Hematopoietic multipotent progenitor cell treated with erythropoietin and hydrocortisone succinate and interleukin-3 and kit ligand, for 17 days (in vitro differentiated cells): ENCODE measurements at places on chromosomes 2 and 18.

DNA sequence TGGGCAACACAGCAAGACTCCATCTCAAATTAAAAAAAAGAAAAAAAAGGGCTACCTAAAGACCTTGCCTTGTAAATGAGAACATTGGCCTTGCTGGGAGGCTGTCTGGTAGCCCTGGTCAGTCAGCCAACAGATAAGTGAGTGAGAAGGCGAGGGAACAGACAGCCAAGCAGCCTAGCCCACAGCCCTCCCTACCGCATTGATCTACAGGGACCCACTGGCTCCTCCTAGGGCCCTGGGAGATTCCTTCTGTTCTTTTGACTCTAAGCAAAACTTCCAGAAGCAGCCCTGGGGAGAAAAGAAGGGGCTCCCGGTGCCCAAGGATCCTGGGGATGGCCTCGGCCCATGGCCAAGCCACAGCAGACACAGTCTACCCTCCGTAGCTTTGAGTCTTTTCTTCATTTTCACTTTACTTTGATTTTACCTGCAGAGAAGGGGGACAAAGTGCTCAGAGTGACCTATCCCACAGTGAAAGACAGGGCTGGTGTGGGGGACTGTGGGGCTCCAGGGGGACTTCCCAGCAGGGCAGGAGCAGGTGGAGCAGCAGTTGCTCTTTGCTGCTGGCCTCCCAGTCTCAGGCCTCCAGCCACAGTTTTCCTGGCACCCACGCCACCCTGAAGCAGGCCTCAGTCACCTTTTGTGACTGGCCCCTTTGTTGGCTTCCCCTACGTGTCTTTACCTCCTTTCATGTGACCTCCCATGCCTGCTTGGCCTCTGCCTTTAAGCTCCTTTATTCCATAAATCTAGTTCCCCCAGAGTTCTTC is 5.1 kb downstream of the CEP68 start:
- DNase-seq: no peak

DNA sequence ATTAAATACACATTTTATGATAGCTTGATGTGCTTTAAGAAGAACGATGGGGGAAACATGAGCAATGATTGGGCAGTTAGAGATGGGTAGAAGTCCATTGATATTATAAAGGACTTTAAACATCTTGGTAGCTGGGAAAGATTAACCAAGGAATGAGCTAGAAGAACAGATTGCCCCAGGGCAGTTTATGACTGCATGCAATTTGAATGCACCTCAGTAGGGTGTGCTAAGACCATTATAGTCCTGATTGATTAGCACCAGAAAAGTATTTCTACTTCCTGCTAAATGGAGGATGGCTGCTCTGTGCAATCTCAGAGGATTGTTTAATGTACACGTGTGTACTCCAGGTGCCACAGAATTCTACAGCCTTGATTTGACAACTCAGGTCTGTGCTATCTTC is 641.9 kb downstream of the CNTNAP5 start:
- no peak for DNase-seq

DNA sequence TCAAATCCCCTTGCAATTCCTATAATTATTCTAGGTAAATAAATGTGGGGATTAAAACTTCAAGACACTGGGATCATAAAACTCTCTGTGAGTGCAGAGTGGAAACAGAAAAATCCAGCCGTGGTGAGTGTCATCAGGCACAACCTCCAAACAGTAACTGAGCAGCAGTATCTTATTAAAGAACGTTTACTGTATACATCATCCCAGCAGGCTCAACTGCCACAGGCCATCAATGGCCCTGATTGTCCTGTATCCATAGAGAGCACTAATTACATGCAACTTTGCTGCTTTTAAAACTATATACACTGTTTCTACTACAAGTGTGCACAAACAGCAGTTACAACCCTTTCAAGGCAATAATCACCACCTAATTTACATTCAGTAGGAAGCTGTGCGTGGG is 23.9 kb downstream of the GAREM1 start:
- no peak for DNase-seq

DNA sequence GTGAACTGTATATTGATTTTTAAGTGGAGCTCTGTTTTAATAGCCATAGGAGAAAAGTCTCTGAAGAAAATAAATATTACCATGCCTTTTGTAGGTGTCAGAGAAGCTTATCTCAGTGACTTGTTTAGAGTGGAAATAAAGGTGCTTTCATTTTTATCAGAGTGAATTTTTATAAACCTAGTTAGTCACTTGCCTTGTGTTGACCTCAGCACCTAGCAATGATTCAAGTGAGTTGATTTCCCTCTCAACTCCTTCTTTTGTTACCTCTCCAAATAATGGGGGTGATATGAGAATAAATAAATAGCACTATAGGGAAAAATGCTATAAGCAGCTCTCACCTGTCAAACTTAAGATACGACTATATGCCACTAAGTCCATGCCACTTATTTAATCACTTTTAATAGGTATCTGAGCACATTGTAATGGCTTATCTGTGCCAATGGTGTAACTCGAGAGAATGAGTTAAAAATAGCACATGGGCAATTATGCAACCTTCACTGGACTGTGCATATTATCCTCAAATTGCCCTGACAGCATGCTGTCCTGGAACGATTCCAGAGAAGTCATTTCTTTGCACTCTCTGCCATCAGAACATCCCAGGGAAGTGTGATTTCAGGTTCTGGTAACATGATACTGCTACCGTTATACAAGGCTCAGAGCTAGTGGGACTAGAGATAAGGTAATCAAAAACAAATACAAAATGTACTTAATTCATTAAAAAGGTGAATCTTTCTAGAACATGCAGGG is 290.8 kb downstream of the CCDC85A start:
- DNase-seq: no peak

DNA sequence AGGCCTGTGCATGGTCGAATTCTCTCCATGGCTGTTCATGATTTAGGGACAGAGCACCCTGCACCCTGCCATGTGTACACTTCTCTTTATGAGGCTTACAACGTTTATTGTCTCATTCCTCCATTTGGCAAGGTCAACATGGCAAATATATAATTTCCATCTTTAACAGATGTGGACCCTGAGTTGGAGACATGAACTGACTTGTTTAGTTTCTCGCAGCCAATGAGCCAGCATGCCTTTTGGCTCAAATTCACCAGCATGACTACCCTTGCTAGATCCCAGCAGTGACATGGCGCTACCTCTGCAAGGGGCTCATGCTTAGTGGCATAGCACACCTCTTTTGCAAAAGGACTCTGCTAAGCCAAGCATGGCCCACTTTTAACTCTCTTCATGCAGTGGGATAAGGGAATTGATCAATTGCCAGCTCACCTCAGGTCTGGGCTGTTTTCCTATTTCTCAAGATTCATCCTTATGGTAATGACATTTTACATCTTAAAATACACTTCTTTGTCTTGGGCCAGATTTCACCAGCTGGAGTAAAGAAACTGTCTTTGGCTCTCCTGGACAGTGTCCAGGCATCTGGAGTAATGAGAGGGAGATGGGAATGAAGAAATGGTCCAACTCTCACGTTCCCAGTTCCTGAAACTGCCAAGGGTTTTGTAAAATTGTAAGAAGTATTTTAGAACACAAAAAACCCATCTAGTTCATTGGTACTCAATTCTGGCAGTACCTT is 159.5 kb downstream of the SETBP1 start:
- no peak for DNase-seq

- no peak for DNase-seq
These were observed 142.3 kb upstream of the BOD1L2 start for GRCh38 chr18:57004366-57005121.

DNA sequence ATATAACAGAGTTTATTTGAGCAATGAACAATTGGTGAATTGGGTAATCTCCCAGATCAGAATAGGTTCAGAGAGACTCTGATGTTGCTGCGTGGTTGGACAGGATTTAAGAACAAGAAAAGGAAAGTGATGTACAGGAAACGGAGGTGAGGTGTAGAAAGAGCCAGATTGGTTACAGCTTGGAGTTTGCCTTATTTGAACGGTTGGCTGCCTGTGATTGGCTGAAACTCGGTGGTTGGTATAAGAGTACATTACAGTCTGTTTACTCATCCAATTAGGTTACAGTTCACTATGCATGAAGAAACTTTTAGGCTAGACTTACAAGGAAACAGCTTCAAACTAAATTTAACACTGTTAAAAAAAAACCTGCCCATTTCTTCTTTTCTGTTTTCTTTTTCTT is 68.0 kb upstream of the CABLES1 start:
- no peak for DNase-seq

DNA sequence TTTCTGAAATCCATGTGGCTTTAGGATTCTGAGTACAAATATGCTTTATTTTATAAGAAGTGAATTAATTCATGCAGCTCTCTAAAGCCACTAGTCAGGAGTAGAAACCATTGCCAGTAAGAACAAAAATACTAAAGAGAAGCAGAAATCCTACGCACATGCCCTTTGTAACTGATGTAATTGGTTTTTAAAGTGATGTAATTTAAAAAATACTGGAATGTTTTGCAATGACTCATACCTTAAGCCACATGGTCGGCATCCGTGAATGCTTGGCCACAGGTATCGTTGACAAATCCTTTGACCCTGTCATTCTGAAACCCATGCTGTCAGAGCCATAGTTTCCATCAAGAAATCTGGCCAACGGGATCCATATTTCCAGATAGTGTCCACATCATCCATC is 213.3 kb downstream of the ACKR3 start:
- DNase-seq: no peak

DNA sequence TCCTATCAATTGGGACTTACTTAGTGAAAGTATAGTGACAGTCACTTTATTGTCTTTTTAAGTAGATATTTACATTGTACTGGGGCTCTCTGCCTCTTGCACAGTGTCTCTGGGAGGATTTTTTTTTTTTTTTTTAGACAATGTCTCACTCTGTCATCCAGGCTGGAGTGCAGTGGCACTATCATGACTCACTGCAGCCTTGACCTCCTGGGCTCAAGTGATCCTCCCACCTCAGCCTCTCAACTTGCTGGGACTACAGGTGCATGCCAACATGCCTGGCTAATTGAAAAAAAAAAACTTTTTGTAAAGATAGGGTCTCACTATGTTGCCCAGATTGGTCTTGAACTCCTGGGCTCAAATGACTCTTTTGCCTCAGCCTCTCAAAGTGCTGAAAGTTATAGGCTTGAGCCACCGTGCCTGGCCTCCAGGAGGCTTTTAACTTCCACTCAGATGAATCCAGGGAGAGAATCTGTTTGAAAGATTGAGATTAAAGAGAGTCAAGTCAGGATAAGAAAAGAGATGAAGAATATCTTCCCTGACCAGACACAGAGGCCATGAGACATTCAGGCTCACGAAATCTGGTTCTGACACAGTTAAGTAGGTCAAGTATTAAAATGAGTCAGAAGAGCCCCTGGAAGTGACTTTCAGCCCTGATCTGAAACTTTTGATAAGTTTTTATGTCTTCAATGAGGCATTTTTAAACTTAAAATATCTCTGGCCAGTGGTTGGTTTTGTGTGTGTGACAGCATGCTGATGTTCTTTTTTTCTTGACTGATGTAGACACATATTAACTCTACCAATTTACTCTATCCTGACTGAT is 18.3 kb downstream of the ARHGEF33 start:
- DNase-seq: no peak

DNA sequence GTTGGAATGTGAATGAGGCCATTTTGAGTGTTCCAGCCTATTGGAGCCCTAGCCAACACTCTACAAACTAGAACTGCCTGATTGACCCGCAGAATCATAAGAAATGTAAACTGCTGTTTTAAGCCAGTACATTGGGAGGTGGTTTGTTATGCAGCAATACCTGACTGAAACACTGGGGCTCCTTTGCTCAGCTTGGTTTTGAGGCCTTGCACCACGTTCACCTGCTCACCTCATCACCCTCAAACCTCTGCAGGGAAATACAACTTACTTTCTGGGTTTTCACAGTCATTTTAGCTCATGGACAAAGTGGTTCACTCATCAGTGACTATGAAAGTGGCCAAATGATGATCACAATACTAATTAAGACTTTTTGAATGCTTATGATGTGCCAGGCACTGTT is 10.9 kb upstream of the DARS1 start:
- DNase-seq: no peak

DNA sequence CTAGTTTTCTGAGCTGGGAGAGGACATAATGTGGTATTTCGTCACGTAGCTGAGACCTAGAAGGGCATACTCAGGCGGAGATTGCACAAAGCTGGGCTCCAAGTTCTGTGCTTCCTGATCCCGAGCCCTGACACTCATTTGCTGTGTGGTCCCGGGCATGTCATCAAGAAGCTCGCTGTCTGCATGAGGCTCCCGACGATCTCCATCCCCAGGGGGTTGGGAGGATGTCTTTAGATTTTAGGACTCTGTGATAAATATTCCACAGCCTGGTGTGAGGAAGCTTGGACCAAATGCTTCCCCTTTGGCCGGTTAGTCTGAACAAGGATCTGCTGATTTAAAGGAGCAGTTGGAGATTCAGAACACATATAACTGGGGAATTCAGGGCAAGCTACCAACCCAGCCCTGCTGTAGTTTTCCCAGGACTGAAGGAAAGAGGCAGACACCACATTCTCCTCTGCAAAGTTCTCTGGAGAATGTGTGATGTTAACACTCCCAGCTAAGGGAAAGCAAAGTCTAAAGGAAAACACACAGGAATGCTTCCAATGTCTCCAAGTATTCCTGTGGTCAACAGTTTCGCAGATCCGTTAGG is 2.3 kb downstream of the KCNE4 start:
- no peak for DNase-seq

GRCh38 chr2:45533771-45534170 is 77.3 kb downstream of the SRBD1 start:
- no peak for DNase-seq

GRCh38 chr2:219442256-219443015 is 7.8 kb downstream of the SPEG start:
- no peak for DNase-seq

GRCh38 chr2:74099271-74099670 is 48.4 kb downstream of the BOLA3 start:
- no peak for DNase-seq

DNA sequence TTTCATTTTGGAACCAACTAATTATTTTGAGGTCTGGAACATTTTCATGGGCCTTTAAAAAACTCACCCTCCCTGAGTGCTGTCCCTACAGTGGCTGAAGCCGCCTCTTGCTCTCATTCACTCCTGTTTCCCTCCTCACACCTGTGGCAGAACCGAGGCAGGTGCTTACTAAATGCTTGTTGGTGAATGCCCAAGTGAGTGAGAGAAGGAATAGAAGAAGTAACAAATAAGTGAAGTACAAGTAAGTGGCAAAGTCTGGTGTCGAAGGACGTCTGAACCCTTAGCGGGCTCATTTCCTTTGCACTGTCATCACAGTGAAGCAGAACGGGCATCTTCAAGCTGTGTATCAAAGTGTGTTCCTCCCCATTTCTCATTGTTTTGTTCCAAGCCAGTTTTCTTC is 135.2 kb downstream of the RHBDD1 start:
- DNase-seq: no peak

DNA sequence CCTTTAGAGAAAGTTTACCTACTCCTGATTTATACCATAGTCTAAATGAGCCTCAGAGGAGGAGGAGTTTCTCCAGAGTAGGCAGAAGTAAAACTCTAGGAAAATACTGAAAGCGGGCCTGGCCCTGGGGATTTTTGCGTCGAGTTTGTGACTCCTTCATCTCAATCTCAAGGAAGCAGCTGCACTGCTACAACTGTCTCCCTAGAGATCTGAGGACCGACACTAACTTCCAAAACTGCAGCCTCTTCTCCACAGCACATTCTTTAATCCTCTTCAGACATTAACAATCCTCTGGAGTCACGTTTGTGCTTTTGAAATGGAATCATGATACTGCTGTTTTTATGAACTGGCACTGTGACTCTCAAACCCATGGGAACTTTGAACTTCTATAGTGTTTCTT is 281.4 kb downstream of the KCNS3 start:
- DNase-seq: no peak

GRCh38 chr2:28403370-28403956 is 10.8 kb downstream of the FOSL2 start:
- no peak for DNase-seq
